T-helper 17 cell (primary cell): ENCODE measurements at places on chromosomes 7 and 10. TPM values are rescaled to one million over a fixed set of nuclear protein-coding genes. Genes with fewer than 3 reads are reported as not detected.

Gene OR6B1
- total RNA-seq: not detected

DNA sequence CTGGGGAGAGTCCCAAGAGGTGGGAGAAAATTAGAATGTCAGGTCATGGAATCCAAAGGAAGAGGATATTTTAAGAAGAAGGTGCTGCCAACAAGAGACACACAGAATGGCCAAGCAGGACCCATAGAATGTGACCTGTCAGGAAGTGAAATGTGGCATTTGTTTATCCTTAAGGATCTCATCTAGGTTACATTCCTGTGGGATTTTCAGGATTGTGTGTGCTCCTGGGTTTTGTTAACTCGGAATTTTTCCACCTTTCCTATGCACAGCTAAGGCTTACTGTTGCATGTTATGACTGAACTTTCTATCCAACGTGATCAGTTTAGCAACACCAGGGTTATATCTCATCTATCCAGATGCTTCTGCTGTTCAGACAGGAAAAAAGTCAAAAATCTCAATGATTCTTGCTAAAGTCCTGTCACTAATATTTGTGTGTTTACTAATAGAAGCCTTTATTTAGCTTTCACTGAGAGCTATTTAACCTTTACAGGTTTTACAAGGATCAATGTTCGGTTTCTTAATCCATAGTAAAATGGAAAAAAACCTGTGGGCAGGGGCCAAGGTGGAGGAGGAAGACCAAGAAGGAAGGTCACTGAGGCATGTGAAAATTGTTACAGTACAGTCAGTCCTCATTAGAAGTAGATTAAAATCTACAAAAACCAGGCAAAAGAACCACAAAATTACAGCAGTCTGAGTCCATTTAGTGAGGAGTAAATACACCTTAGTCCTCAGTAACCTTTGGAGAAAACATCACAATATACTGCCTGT, 437.8 kb upstream of the NPVF start:
- no peak for DNase-seq

- no peak for DNase-seq
Measured at GRCh38 chr10:48910548-48910947, 29.1 kb downstream of the LRRC18 start.

Gene IKZF1
- total RNA-seq: 323 TPM
